Activated CD4-positive, alpha-beta T cell treated with anti-CD3 and anti-CD28 coated beads, Interleukin-2, amount 10 ng/mL, durations not matched to agents 7 days and 5 days (primary cell): ENCODE measurements at places on chromosomes 4 and X. TPM values are rescaled to one million over a fixed set of nuclear protein-coding genes. Genes with fewer than 3 reads are reported as not detected.
A peak's percentile ranks its signal among the peaks of the same experiment; 100 is the strongest.

Gene TLR8
- total RNA-seq: not detected

Gene PF4V1
- not detected for total RNA-seq

Gene RNF212
- total RNA-seq: 3.2 TPM

Gene AR
- not detected for total RNA-seq

Gene FAM13A
- total RNA-seq: 13.3 TPM

- no peak overlapping the region for H3K27ac ChIP-seq
- no peaks in the 10 kb centered on the region for H3K27me3 ChIP-seq
- no peaks in the 10 kb centered on the region for H3K36me3 ChIP-seq
- no peak overlapping the region for H3K4me3 ChIP-seq
- H3K4me1 ChIP-seq: no peaks in the 10 kb centered on the region
- no peak for DNase-seq
Observed at GRCh38 chrX:38985945-38986344, 184.7 kb downstream of the MID1IP1 start.

- no peaks in the 10 kb centered on the region for H3K4me1 ChIP-seq
- no peak overlapping the region for H3K27ac ChIP-seq
- H3K4me3 ChIP-seq: no peak overlapping the region
Observed at GRCh38 chr4:67030636-67031035, 514.7 kb downstream of the CENPC start.

- DNase-seq: no peak
- peak overlapping the region; percentile 93 for H3K27ac ChIP-seq
- H3K27me3 ChIP-seq: no peaks in the 10 kb centered on the region
- peak overlapping the region; percentile 71 for H3K4me3 ChIP-seq
Observed at GRCh38 chrX:15158350-15158735, 111.5 kb downstream of the ASB9 start.

DNA sequence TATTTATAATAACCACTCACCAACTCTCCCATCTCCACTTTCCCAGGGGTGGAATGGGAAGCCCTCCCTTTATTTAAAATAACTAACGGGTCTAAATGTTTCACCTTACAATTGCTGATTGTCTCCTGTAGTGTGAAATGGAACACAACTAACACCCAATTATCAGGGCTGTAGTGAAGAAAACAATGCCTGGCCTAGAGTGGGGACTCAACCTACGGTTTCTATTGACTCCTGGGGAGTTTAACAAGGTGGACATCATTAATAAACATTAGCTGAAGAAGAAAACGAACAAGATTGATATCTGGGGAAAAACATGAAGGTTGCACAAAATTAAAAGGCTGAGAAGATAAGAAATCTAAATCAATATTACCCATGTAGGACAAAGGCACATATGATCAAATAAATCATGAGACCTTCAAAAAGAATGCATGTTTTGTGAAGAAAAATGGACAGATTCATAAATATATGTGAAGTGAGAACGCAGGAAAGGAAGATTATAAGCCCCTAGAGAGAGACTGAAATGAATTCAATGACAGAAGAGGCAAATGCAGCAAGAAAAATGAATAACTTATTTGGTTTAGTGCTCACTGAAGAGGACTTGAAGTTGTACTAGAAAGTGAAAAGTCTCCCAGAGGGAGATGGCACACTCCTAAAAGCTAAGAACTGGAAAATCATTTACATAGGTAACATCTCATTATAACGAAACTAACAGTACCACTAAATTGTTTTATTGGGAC is 593.0 kb upstream of the AADAT start:
- H3K4me1 ChIP-seq: no peaks in the 10 kb centered on the region
- H3K27me3 ChIP-seq: no peaks in the 10 kb centered on the region
- DNase-seq: no peak
- H3K36me3 ChIP-seq: no peaks in the 10 kb centered on the region

GRCh38 chrX:10988653-10989052 is 122.5 kb upstream of the HCCS start:
- no peak for DNase-seq
- H3K4me1 ChIP-seq: no peaks in the 10 kb centered on the region
- no peak overlapping the region for H3K27ac ChIP-seq
- H3K4me3 ChIP-seq: no peak overlapping the region
- no peaks in the 10 kb centered on the region for H3K27me3 ChIP-seq
- no peaks in the 10 kb centered on the region for H3K36me3 ChIP-seq

- H3K4me3 ChIP-seq: no peak overlapping the region
- H3K27ac ChIP-seq: no peak overlapping the region
- DNase-seq: no peak
- H3K27me3 ChIP-seq: no peaks in the 10 kb centered on the region
- no peaks in the 10 kb centered on the region for H3K4me1 ChIP-seq
Observed at GRCh38 chr4:156945532-156945931, 26.1 kb downstream of the PDGFC start.

- H3K4me3 ChIP-seq: no peak overlapping the region
- DNase-seq: no peak
- H3K27me3 ChIP-seq: no peaks in the 10 kb centered on the region
- H3K36me3 ChIP-seq: no peaks in the 10 kb centered on the region
Observed at GRCh38 chr4:79273915-79274314, 51.9 kb downstream of the NAA11 start.

DNA sequence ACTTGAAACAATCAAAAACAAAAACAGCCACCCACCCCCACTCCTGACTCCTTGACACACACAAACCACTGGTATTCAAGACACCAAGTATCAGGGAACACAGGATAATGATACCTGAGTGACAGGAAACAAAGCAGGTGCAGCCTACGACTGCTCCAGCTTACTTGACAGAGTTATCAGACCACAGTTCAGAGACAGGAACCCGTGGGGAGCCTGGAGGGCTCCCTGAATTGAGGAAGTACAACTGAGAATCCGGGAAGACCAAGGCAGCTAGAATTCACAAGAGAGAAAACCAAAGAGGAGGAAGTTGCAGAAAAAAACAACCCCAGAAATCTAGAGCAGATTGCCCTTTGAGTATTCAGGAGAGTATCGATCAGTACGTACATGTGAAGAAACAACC is 20.5 kb downstream of the COMMD8 start:
- no peak for DNase-seq
- no peak overlapping the region for H3K27ac ChIP-seq
- no peak overlapping the region for H3K4me3 ChIP-seq
- H3K36me3 ChIP-seq: no peaks in the 10 kb centered on the region
- peaks cover 8% of the 10 kb centered on the region for H3K4me1 ChIP-seq

DNA sequence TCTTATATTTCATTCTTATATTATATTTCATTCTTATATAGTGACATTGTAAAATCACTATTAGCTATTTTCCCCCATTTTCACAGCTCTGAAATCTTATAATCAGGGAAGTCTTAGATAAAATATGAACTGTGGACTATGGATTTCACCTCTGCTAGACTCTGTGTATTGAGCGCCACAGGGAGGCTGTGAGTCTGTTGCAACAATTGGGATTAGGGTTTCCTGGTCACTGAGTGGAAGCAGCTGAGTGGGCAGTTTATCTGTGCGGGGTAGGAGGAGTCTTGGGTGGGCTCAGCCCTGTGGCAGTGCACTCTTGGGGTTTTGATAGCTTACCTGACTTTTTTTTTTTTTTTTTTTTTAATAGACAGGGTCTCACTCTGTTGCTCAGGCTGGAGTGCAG is 249.5 kb downstream of the PTTG2 start:
- no peak overlapping the region for H3K27ac ChIP-seq
- H3K4me1 ChIP-seq: no peaks in the 10 kb centered on the region
- H3K4me3 ChIP-seq: no peak overlapping the region
- no peak for DNase-seq
- peaks cover under 1% of the 10 kb centered on the region for H3K36me3 ChIP-seq

GRCh38 chrX:85569096-85569495 is 189.6 kb upstream of the POF1B start:
- H3K27ac ChIP-seq: no peak overlapping the region
- no peaks in the 10 kb centered on the region for H3K36me3 ChIP-seq
- no peak for DNase-seq
- H3K4me3 ChIP-seq: no peak overlapping the region

DNA sequence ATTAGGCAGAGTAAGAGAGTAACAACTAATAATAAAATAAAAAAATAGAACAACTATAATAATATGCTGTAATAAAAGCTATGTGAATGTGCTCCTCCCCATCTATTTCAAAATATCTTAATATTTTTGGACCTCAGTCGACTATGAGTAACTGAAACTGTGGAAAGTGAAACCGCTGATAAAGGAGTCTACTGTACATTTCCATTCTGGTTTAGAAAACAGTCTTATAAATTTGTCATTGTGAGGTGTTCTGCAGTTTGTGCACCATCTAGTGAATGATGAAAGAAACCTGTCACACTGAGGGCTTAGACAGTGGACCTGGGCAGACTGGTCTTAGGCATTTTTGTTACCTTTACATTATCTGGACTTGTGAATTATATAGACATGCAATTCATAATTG is 42.0 kb downstream of the TMEM150C start:
- peaks cover 5% of the 10 kb centered on the region for H3K27me3 ChIP-seq
- no peak for DNase-seq
- no peaks in the 10 kb centered on the region for H3K4me1 ChIP-seq
- no peak overlapping the region for H3K4me3 ChIP-seq
- no peak overlapping the region for H3K27ac ChIP-seq
- no peaks in the 10 kb centered on the region for H3K36me3 ChIP-seq

DNA sequence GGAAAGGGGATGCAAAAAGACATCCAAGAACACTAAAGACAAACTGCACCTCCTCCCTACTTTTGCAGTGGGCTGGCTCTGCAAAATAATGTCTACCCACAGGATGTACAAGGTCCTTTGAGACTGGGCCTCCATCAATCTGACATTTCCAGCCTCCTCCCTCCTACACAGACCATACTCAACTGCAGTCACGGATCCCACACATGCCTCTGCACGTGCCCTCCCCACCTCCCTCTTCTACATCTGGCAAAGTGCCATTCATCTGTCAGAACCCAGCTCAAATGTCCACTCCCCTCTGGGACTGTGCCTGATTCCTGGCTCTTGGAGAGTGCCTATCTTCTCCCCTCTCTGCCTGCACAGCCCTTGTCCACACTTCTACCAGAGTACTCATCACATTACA is 50.3 kb downstream of the CHRDL1 start:
- no peak overlapping the region for H3K27ac ChIP-seq
- H3K4me1 ChIP-seq: no peaks in the 10 kb centered on the region
- H3K4me3 ChIP-seq: no peak overlapping the region
- no peaks in the 10 kb centered on the region for H3K36me3 ChIP-seq
- no peaks in the 10 kb centered on the region for H3K27me3 ChIP-seq

GRCh38 chr4:159455675-159456237 is 352.9 kb downstream of the RAPGEF2 start:
- H3K27me3 ChIP-seq: peaks cover 9% of the 10 kb centered on the region
- H3K4me3 ChIP-seq: no peak overlapping the region
- DNase-seq: no peak

DNA sequence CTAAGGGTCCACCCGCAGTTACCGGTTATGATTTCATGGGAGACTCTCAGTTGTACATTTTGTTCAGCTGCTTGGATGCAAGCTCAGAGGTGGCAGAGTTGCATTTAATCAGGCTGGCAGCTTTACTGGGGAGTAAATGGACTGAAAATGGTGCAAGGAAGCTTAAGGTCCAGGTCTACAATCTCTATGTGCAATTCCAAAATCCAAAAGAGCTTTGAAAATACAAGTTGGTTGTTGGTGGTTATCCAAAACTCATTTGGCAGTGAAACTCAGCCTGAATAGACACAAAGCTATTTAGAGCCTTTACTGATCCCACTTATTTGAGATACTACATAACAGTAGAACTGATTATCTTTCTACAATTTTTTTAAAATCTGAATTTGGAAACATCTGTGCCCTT is 11.8 kb upstream of the ZFP42 start:
- H3K4me1 ChIP-seq: no peaks in the 10 kb centered on the region
- H3K4me3 ChIP-seq: no peak overlapping the region
- no peaks in the 10 kb centered on the region for H3K36me3 ChIP-seq
- no peaks in the 10 kb centered on the region for H3K27me3 ChIP-seq
- no peak for DNase-seq

GRCh38 chrX:136453771-136454170 is 34.0 kb upstream of the BRS3 start:
- no peaks in the 10 kb centered on the region for H3K4me1 ChIP-seq
- no peaks in the 10 kb centered on the region for H3K27me3 ChIP-seq
- no peaks in the 10 kb centered on the region for H3K36me3 ChIP-seq
- DNase-seq: no peak

- H3K4me1 ChIP-seq: no peaks in the 10 kb centered on the region
- H3K27ac ChIP-seq: no peak overlapping the region
- no peak overlapping the region for H3K4me3 ChIP-seq
- H3K36me3 ChIP-seq: no peaks in the 10 kb centered on the region
Observed at GRCh38 chrX:117713411-117713810, 403.2 kb downstream of the KLHL13 start.

DNA sequence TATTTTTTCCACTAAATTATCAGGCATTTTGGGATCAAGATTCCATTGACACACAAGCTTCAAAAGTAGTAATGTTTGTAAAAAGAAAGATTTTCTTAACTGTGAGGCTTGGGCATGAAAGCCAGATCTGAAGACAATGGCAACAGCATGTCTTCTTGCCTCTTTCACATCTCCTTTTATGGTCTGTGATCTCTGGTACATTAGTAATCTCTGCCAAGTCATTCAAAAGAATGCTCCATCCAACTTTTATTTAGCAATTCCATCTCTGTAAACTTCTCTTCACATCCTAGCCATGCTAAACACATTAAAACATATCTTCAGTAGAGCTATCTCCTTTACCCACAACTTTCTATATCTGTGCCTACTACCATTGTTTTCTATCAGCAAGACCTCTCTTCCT is 465.4 kb downstream of the FAT4 start:
- H3K36me3 ChIP-seq: no peaks in the 10 kb centered on the region
- no peak overlapping the region for H3K4me3 ChIP-seq
- H3K27ac ChIP-seq: no peak overlapping the region
- H3K27me3 ChIP-seq: no peaks in the 10 kb centered on the region
- no peak for DNase-seq

DNA sequence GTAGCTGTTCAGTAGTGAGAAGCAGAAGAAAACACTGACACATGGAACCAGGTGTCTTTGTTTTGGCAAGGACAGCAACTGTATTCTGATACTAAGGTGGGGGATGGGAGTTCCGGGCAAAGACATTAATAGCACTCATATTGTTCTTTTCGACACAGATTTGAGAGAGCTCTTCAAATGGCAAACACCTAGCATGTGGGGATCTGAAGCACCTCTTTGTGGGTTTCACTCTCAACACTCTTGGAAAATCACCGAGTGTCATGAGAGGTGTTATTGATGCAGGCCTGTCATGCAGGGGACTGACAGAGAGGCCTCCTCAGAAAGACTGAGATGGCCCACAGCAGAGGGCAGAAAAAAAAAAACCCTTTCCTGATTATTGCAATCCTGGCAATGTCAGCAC is 228.4 kb upstream of the VCX start:
- no peak for DNase-seq
- no peaks in the 10 kb centered on the region for H3K36me3 ChIP-seq
- no peak overlapping the region for H3K4me3 ChIP-seq
- no peaks in the 10 kb centered on the region for H3K4me1 ChIP-seq

GRCh38 chr4:113990886-113991285 is 11.4 kb upstream of the ARSJ start:
- DNase-seq: no peak
- H3K4me1 ChIP-seq: no peaks in the 10 kb centered on the region
- H3K36me3 ChIP-seq: no peaks in the 10 kb centered on the region
- no peak overlapping the region for H3K27ac ChIP-seq
- no peak overlapping the region for H3K4me3 ChIP-seq

- no peak overlapping the region for H3K4me3 ChIP-seq
- H3K4me1 ChIP-seq: peaks cover 2% of the 10 kb centered on the region
- no peaks in the 10 kb centered on the region for H3K36me3 ChIP-seq
- no peak for DNase-seq
- H3K27me3 ChIP-seq: peaks cover under 1% of the 10 kb centered on the region
Observed at GRCh38 chrX:100687546-100687945, 43.5 kb downstream of the SRPX2 start.

GRCh38 chr4:147625733-147626132 is 8.5 kb downstream of the TMEM184C start:
- no peak overlapping the region for H3K27ac ChIP-seq
- no peak overlapping the region for H3K4me3 ChIP-seq
- H3K36me3 ChIP-seq: peaks cover 50% of the 10 kb centered on the region
- no peaks in the 10 kb centered on the region for H3K27me3 ChIP-seq
- H3K4me1 ChIP-seq: peaks cover 7% of the 10 kb centered on the region
